ENCODE measurements at places on chromosomes 7 and 10. TPM values are rescaled to one million over a fixed set of nuclear protein-coding genes. Genes with fewer than 3 reads are reported as not detected.

- H3K27me3 ChIP-seq = peaks cover 2% of the 10 kb centered on the region
- peaks cover 3% of the 10 kb centered on the region for H3K36me3 ChIP-seq
- no peak overlapping the region for H3K4me3 ChIP-seq
Measured at GRCh38 chr7:138886501-138886917, 88.5 kb upstream of the ATP6V0A4 start.

DNA sequence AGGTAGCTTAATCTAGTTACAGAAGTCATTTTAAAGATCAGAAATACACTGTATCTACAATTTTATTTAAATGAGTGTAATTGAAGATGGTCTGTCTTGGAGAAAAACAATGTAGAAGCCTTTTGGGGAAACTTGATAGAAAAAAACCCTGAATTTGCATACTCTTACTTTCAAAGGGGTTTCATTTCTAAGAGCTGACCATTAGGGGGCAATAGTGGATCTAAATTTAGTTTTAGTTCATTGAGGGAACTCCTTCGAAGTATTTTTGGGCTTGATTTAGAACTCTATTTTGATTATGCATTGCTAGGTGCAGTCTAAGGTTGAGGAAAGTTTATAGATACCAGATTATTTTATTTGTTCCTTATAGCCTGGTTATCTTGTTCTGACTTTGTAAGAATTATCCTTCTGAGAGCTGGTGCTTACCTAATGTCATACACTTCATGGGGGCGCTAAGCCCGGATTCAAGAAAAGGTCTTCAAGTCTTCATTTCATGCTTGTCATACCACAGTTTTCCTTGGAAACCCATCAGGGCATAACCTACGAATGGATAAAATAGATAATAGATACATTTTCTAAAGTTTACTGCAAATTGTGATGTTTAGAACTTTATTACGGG is 69.1 kb upstream of the MXI1 start:
- no peak overlapping the region for H3K4me3 ChIP-seq
- peaks cover 38% of the 10 kb centered on the region for H3K4me1 ChIP-seq
- H3K36me3 ChIP-seq = peaks cover 8% of the 10 kb centered on the region
- H3K27me3 ChIP-seq = peaks cover 4% of the 10 kb centered on the region

DNA sequence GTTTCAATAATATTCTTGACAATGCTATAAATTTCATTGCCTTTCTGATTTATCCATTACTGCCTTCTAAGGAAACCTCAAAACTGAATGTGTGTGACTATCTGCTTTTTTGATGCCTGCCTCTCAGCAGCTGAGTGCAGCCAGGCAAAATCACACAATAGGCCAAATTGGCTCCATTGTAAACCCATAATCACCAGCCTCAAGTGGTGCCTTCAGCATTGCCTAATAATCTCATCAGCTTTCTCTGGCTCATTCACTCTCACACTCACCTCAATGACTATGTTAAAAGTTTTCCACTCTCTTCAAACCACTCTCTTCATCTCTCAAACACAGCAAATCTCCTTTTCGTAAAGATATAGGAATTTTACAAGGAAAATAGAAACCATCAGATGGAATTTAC is 182.5 kb upstream of the COL1A2 start:
- no peaks in the 10 kb centered on the region for H3K4me1 ChIP-seq
- H3K4me3 ChIP-seq = no peak overlapping the region
- no peak overlapping the region for H3K27ac ChIP-seq
- no peaks in the 10 kb centered on the region for H3K27me3 ChIP-seq
- H3K36me3 ChIP-seq = no peaks in the 10 kb centered on the region

DNA sequence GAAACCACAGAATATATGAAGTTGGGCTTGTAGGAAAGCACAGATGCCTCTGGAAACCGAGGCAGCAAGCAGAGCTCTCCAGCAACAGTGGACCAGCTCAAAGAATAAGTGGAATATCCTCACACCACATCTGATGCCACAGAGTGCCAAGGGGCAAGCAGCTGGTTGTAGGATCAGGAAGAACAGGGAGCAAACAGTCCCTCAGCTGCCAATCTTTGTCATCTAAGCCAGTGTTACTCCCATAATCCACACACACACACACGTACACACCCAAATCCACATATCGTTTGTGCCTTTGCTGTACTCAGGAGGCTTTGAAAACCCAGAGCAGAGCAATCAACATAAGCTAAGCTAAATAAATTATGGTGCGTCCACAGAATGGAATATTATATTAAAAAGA is 20.7 kb upstream of the SEC24C start:
- no peak overlapping the region for H3K4me3 ChIP-seq
- peaks cover 4% of the 10 kb centered on the region for H3K4me1 ChIP-seq
- H3K27me3 ChIP-seq = no peaks in the 10 kb centered on the region
- peaks cover 61% of the 10 kb centered on the region for H3K36me3 ChIP-seq
- H3K27ac ChIP-seq = no peak overlapping the region
- no peak for DNase-seq

GRCh38 chr10:99410146-99410545 is 20.3 kb downstream of the GOT1 start:
- H3K27me3 ChIP-seq = no peaks in the 10 kb centered on the region
- peaks cover 4% of the 10 kb centered on the region for H3K4me1 ChIP-seq
- H3K4me3 ChIP-seq = no peak overlapping the region
- no peak for DNase-seq

DNA sequence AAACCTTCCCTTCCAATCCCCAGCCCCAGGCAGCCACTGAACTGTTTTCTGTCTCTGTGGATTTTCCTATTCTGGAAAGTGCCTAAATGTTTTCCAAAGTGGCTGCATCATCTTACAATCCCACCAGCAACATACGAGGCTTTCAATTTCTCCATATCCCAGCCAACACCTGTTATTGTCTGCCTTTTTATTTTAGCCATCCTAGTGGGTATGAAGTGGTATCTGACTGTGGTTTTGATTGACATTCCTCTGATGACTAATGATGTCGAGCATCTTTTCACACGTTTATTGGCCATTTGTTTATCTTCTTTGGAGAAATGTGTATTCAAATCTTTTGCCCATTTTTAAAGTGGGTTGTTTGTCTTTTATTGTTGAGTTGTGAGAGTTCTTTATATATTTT is 6.2 kb upstream of the SMC3 start:
- H3K4me3 ChIP-seq = no peak overlapping the region
- DNase-seq = no peak
- H3K4me1 ChIP-seq = peaks cover 20% of the 10 kb centered on the region
- no peaks in the 10 kb centered on the region for H3K36me3 ChIP-seq

GRCh38 chr7:81957517-81957916 is 187.7 kb upstream of the HGF start:
- H3K4me1 ChIP-seq = no peaks in the 10 kb centered on the region
- DNase-seq = no peak
- no peaks in the 10 kb centered on the region for H3K27me3 ChIP-seq

DNA sequence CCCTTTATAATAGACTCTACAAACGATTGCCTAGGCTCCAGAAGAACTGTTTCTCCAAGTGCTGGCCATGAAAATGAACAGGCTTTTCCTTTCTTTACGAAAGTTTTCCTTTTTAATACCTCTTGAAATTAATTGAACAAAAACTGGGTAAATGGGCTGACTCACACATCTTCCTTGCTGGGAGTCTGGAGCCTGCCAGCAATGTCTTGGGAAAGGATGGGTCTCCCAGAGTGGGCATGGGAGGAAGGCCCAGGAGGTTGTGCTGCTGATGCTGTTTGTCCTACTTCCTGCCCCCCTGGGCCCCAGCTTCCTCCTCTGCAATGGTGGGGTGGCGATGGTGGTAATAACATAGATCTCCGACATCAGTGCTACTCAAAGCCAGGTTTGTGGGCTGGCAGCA is 174.1 kb downstream of the RPS24 start:
- H3K36me3 ChIP-seq = no peaks in the 10 kb centered on the region
- no peak overlapping the region for H3K27ac ChIP-seq
- H3K4me3 ChIP-seq = no peak overlapping the region

- peaks cover 17% of the 10 kb centered on the region for H3K4me1 ChIP-seq
- no peak overlapping the region for H3K27ac ChIP-seq
- H3K27me3 ChIP-seq = no peaks in the 10 kb centered on the region
- DNase-seq = no peak
- H3K4me3 ChIP-seq = no peak overlapping the region
Measured at GRCh38 chr7:158973440-158973839, 117.1 kb downstream of the DYNC2I1 start.

Gene IPMK
- 7.5 TPM for total RNA-seq

DNA sequence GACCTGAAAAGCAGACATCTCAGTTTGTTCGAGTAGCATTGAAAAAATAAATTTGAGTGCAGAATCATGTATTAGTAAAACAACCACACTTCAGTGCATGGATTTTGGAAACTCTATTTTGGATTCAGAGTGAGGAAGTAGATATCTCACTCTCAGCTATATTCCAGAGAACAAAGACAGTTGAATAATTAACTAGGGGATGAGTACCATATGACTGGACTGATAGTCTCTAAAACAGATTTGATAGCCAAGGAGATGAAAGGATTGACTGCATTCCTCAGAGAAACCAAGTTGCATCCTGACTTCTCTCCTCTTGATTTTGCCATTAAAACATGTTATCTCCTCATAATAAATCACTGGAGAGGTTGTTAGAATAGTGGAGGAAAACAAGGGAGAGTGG is 268.4 kb upstream of the SP4 start:
- H3K27me3 ChIP-seq = no peaks in the 10 kb centered on the region
- H3K27ac ChIP-seq = no peak overlapping the region
- no peaks in the 10 kb centered on the region for H3K4me1 ChIP-seq
- H3K4me3 ChIP-seq = no peak overlapping the region

DNA sequence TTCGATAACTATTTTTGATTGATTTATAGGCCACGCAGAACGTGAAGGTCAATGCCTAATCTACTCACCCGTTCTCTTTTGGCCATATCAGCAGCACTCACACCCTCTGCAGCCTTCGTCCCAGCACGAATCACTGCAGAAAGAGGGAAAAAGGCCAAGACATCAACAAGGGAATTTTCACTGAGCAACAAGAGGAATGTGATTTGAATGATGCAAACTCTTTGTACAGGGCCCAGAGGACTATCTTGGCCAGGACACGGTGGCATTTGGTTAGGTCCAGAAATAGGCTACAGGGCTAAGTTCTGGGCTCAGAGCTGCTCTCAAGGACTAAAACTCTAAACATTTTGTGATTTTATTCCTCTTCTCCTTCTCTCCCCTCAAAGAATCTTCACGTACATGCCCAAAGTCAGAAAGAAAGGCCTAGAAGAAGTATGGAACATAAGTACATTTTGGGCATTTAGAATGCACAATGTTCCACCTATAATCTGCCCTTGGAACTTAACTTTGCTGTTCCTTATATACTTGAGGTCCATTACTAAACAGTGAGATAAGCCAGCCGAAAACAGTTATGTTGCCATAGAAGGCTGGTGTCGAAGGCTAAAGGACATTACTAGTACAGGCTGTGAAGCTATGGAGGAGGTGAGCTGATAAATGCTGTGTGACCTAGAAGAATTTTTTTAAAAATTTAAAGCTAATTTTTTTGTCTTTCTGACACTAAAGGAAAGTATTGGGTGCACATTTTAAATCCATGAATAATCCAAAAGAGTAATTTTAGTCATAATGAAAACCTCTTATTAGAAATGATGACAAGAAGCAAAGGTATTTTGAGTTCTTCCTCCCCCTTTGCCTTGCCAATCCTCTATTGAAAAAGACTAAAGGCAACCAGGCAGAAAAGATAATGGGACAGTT is 20.0 kb downstream of the RBM28 start:
- H3K4me1 ChIP-seq = peaks cover 24% of the 10 kb centered on the region
- H3K27me3 ChIP-seq = no peaks in the 10 kb centered on the region
- no peak for DNase-seq
- no peak overlapping the region for H3K27ac ChIP-seq
- peaks cover 72% of the 10 kb centered on the region for H3K36me3 ChIP-seq

DNA sequence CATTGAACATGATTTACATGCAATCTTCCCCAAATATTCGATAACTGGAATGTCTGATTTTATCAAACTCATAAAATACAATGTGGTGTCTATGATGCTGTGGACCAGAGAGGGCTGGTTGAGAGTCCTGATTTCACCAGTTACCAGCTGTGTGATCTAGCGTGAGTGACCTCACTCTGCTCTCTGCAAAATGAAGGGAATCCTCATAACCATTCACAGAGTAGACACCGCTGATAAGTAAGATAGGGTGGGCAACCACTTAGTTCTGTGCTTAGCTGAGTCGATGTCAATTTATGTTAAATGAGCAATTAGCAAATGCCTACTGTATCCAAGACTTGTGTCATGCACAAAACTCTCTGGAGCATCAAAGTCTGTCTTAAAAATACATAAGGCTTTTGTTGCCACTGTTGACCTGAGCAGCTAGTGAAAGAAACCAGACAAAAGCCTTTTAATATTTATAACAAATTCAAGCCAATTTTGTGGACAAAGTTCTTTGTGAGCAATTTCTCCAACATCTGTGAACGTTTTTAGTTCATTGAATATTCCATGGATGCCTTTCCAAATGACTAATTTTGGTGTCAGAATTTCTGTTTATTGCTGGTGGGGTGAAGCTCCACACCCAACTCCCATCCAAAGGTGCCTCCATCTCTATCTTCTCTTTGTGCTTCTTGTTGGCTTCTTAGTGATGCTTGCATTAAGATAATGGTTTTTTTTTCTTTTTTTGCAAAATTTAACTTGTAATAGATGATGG is 314.2 kb downstream of the ADRA2A start:
- DNase-seq = no peak
- H3K27me3 ChIP-seq = no peaks in the 10 kb centered on the region
- no peaks in the 10 kb centered on the region for H3K4me1 ChIP-seq
- no peak overlapping the region for H3K4me3 ChIP-seq

DNA sequence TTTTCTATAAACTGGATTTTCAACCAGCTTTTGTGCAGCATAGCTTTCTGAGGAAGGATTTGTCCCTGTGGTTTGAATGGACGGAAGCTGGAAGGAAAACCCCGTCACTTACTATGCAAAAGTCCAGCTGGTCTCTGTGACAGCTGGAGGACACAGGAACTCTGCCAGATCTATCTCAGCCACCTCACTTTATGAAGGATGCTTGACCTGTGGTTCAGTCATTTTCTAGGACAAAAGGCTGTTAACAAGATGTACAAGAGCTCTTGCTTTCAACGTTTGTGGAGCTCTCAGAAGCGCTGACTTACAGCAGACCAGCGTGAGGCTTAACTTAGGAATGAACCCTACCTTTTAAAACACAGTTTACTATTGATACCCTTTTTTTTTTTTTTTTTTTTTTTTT is 90.8 kb downstream of the CREM start:
- no peaks in the 10 kb centered on the region for H3K27me3 ChIP-seq
- no peak overlapping the region for H3K4me3 ChIP-seq
- peaks cover 63% of the 10 kb centered on the region for H3K4me1 ChIP-seq
- peak overlapping the region; percentile 97 for H3K27ac ChIP-seq

Gene OR2A1
- total RNA-seq = not detected

- no peaks in the 10 kb centered on the region for H3K4me1 ChIP-seq
- no peak overlapping the region for H3K4me3 ChIP-seq
- no peak overlapping the region for H3K27ac ChIP-seq
- H3K36me3 ChIP-seq = no peaks in the 10 kb centered on the region
- no peaks in the 10 kb centered on the region for H3K27me3 ChIP-seq
Measured at GRCh38 chr7:67823345-67823744, 826.7 kb downstream of the TYW1 start.

GRCh38 chr7:151825721-151826120 is 51.2 kb downstream of the PRKAG2 start:
- H3K4me3 ChIP-seq = no peak overlapping the region
- H3K4me1 ChIP-seq = peaks cover 6% of the 10 kb centered on the region
- no peaks in the 10 kb centered on the region for H3K36me3 ChIP-seq

- H3K4me1 ChIP-seq = no peaks in the 10 kb centered on the region
- H3K27me3 ChIP-seq = no peaks in the 10 kb centered on the region
- no peak overlapping the region for H3K4me3 ChIP-seq
- no peak for DNase-seq
- H3K36me3 ChIP-seq = no peaks in the 10 kb centered on the region
Measured at GRCh38 chr10:104806801-104807200, 165.7 kb downstream of the SORCS3 start.

Gene ELN
- not detected for total RNA-seq

Measured in activated T-helper 2 cell treated with anti-CD3 and anti-CD28 coated beads, Interferon-gamma antibody, Interleukin-2, Interleukin-4, amounts not matched to agents 10 μg/mL and 5 μg/mL and 100 μg/mL, durations not matched to agents 14 hours and 24 hours and 36 hours (primary cell).